ENCODE measurements at places on chromosomes 13 and 19.

- no peak for DNase-seq
Measured at GRCh38 chr19:33375156-33375836, 1.8 kb downstream of the CEBPG start.

DNA sequence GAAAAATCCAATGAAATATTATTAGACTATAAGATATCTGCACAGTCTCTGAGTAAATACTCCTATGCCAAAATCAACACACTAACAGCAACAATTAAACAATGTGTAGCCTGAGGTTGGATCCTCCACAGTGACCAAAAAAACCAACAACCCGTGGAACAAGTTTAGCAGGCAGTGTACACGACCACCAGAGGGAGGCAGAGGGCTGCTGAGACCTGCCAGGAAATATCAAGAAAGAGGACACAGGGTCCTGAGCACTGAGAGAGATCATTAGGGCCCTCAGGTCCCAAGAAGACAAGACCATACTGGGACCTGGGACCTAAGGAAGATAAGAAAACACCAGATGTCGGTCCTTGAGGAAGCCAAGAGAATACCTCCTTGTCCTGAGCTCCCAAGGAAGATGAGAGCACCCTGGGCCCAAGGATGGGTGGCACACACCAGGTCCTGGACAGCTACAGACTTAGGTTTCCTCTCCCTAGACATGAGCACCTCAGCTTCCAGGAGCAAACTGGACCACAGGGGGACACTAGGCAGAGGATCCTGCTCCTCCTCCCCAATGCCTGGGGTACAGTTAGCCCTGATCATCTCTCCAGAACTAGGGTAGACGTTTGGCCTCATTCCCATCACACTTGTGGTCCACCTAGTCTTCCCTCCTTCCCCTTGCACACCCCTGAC is 822 bp upstream of the ZNF274 start:
- peak; percentile 57 for DNase-seq

DNA sequence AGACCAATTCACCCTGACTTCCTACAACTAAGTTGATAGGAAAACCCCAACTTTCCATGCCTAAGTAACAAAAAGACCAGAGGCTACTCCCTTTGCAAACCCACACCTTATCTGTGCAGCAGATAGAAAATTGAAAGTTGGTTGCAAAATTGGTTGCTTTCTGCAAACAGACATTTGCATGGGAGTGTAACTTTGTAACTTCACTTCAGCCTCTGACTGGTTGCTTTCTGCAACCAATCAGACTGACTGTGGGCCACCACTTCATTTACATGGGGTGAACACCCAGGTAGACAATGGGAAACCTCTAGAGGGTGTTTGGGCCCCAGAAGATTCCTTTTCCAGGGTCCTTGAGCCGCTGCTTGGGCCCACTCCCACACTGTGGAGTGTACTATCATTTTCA is 9.8 kb downstream of the TEX30 start:
- no peak for DNase-seq

DNA sequence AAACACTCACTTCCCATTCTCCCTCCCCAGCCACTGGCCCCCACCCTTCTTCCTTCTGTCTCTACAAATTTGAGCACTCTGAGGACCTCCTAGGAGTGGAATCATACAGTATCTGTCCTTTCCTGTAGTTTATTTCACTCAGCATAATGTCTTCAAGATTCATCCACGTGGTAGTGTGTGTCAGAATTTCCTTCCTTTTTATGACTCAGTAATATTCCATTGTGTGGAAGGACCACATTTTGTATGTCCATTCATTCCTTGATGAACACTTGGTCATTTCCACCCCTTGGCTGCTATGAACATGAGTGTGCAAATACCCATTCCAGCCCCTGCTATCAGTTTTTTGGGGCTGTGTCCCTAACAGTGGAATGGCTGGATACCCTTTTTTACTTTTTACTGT is 9.8 kb downstream of the KLF2 start:
- no peak for DNase-seq

GRCh38 chr13:102980331-102980982 is 85.8 kb downstream of the SLC10A2 start:
- no peak for DNase-seq

- no peak for DNase-seq
Measured at GRCh38 chr19:40739871-40740703, 10.2 kb downstream of the ACTMAP start.

GRCh38 chr19:28427376-28428083 is 785.4 kb downstream of the UQCRFS1 start:
- DNase-seq = no peak

DNA sequence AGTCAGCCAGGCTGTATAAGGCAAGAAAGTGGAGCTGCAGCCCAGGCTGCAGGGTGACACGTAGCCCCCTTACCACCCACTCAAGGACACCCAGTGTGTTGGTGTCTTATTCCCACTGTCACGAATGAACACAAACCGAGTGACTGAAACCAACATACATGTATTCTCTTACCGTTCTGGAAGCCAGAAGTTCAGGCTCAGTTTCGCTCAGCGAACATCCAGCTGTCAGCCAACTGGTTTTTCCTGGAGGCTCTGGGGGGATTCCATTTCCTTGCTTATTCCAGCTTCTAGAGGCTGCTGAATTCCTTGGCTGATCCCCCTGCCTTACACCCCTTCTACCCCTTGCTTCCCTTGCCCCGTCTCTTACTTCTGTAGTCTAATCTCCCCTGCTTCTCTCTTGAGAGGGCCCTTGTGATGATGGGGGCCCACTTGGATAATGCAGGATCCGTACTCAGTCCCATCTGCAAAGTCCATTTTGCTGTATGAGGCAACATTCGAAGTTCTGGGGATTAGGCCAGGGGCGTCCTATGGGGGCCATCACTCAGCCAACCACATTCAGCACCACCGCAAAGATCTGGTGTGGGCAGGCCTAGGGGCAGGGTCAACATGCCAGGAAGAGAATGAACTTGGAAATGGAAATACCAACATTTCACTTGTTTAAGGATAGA is 47.3 kb upstream of the MTIF3 start:
- DNase-seq = no peak

DNA sequence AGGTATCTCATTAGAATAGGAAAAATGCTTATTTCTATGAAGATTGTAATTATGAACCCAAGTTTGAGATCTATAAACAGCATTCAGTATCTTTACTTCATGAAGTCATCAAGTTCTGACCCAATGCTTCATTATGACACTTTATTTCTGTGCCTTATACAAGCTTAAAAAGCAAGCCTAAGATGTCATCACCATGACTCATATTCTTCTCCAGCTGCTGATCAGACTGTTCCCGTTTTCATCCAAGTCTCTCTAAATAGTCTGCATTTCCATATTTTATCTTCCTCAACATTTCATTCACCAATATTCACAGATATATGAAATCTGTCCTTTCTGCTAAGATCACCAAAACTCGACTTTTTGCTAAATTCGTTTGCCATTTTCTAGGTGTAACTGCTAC is 1247.2 kb upstream of the PRR20A start:
- DNase-seq = no peak

GRCh38 chr13:97116754-97117153 is 105.4 kb upstream of the MBNL2 start:
- no peak for DNase-seq

DNA sequence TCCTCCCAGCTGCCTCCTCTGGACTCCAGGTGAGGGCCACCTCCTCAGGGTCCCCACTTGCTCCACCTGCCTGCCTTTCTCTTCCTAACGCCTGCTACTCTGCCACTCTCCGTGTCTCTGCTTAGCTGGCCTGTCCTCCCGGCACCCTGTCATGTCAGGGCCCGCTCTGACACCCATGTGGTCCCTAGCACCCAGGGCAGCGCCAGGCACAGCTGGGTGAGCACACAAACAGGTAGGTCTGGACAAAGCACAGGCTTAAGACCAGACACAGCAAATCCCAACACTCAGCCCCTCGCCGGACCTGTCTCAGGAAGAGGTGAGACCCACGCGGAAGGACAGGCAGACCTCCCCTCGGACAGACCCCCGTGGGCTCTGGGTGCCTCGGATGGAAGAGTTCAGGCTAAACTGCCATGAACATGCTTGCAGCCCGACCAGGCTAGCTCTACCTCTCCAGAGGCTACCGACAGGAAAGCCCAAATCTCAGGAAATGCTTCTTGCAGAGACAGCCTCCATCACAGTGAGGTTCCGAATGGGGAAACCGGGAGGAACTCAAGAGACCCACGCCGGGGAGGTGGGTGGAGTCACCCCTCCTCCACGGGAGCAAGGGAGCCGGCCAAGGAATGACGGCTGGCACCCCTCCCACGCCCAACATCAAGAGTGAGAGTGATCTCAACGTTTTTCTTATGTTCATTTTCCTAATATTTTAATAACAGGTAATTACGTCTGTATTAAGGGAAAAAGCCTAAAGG is 12.5 kb downstream of the ZNF787 start:
- no peak for DNase-seq

DNA sequence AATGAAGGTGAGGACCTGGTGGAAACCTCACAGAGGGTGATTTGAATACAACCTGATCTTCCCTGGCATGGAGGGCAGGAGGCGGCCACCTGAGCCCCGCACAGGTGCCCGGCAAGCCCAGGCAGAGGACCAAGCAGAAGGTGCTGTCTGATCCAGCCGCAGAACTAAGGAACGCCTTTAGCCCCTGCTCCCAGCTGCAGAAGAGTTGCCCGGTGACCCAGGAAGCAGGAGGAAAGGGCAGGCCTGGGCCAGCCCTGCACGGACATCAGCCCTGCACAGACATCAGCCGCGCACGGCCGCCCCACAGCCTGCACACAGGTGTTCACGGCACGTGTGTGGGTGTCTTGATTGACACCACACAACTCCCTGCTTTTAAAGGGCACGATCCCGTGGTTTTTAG is 43.1 kb downstream of the RASA3 start:
- no peak for DNase-seq

- no peak for DNase-seq
Measured at GRCh38 chr19:50492303-50493052, 15.8 kb upstream of the GARIN5A start.

DNA sequence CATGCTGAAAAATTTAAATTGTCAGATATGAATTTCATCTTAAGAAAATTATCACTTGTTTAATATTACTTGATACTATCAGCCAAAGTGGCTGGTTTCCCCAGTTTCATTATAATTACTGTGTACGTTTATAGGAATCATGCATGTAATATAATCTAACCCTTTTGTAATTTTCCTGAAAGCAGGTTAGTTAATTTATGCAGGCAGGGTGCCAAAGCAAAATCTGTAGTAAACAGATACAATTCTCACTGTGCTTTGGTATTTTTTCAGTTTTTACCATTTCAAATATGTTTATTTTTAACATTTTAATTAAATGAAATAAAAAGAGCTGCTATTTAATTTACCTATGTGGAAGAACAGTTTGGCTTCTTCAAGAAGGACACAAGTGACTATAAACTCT is 1227.5 kb upstream of the MIR17HG start:
- no peak for DNase-seq

DNA sequence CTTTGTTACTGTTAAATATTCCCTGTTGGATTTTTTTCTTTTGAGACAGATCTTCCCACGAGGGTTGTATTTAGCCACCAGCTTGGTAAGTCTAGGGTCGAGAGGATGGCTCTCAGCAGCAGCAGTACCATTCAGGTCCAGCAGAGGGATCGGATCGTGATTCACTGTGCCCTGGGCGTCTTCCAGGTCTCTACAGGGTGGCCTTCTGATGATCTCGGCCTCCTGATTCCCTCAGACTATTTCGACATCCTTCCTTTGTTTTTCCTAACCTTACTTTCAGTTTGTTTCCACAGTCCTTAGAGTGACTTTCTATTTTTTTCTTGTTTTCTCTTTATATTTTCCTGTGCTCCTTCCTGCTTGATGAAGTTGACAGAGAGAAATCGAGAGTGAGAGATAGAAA is 1436.9 kb downstream of the UQCRFS1 start:
- DNase-seq = no peak

DNA sequence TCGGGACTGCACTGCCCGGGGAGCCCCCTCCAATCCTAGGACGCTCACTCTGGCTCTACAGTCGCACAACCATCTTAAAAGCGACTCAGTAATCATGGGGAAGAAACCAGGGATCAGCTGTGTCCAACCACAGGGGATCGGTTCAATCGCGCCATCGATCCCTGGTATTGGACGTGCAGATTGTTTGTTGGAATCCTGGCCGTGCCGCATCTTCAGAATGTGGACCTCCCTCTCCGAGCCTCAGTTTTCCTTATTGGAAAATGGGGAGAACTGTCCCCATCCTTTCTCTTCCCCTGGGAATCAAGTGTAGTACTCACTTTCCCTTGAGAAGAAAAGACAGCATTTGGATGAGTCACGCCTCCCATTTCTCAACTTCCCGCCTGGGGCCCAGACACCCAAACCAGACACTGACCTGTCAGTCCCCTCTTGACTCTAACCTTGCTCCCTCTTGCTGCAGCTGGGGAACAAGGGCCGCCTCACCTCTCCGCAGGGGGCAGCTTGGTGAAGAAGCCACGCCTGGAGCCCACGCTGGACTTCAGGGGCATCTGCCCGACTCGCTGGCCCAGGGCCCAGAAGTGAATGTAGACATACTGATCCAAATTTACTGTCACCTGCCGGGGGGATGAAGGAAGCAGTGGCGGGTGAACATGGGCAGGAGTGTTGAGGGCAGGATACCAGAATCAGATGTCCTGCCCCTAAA is 17.6 kb downstream of the EMP3 start:
- no peak for DNase-seq

DNA sequence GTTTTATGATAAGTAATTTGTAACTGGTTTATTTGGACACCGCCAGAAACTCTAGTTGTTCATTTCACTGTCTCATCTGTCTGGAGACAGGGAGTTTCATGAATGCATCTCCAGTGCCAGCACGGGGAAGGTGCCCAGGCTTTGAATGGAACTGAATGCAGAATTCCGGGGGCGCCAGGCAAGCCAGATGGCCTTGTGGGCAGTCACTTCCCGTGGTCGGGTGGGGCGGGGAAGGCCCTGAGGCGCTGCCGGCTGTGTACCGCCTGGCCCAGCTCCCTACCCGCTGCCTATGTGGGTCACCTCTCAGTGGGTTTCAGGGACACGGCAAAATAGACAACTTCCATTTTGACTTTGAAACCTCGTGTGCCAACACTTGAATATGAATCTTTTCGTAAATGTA is 28.8 kb upstream of the MCF2L start:
- no peak for DNase-seq

DNA sequence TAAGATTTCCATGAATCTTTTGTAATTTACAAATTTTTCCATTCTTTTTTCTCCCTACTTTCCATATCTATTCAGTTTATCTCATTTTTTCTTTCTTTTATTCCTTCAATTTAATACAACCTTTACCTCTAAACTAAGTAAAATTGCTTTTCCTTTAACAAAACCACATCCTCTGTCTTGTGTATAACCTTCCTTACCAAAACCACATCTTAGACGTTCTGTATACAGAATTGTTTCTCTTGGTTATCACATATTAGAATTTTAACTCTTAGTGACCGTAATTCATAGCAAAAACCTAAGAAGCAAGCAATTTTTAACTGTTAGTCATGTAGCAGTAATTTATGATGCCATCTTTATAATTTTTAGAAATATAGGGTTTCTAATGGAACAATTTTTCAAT is 15.0 kb downstream of the PPP5C start:
- DNase-seq = no peak

GRCh38 chr19:42086770-42087550 is 11.0 kb downstream of the ZNF574 start:
- no peak for DNase-seq

All from coronary artery (tissue), 2 donors.